ENCODE measurements at places on chromosomes 4 and X.

GRCh38 chr4:118905566-118905965 is 16.9 kb downstream of the SYNPO2 start:
- no peak for DNase-seq

DNA sequence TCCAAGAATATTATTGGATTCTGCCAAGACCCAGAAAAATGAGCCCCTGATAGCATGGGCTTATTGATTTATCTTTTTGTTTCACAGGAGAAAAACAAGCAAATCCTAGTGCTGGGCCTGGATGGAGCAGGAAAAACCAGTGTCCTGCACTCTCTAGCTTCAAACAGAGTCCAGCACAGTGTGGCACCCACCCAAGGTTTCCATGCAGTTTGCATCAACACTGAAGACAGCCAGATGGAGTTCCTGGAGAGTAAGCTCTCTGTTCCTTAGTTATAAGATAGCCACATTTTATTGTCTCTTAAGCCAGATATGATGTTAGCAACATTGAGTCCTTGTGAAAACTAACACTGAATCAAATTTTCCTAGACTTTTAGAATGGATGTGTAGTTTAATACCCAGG is 5.5 kb downstream of the ARL9 start:
- DNase-seq = no peak

- DNase-seq = no peak
Observed at GRCh38 chrX:70226687-70227086, 7.8 kb upstream of the AWAT1 start.

DNA sequence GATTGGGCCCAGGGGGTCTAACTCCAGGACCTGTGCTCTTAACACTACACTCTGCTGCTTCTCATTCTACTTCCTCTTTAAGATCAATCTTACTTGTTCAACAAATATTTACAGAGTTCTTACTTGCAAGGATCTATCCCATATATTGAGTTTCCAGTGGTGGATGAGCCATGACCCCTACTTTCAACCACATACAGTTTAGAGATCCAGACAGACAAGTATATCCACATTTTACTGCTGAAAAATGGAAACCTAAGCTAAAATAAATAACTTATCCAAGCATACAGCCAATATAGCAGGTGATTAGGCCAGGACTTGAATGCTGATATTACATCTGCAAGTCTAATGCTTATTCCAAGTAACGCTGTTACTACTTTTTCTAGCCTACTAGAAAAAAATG is 18.7 kb downstream of the TMEM150C start:
- no peak for DNase-seq

DNA sequence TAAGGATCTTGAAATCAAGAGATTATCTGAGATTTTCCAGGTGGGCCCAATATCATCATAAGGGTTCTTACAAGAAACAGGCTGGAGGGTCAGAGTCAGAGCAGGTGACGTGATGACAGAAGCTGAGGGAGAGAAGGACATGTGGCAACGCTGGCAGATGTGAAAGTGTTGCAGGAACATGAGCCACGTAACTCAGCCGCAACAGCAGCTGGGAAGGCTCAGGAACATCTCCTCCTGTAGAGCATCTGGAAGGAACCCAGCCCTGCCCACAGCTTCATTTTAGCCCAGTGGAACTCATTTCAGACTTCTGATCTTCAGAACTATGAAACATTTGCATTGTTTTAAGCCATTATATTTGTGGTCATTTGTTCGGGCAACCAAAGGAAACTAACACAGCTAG is 156.3 kb upstream of the VEGFC start:
- DNase-seq = no peak

GRCh38 chr4:6753103-6753560 is 29.4 kb upstream of the KIAA0232 start:
- no peak for DNase-seq

DNA sequence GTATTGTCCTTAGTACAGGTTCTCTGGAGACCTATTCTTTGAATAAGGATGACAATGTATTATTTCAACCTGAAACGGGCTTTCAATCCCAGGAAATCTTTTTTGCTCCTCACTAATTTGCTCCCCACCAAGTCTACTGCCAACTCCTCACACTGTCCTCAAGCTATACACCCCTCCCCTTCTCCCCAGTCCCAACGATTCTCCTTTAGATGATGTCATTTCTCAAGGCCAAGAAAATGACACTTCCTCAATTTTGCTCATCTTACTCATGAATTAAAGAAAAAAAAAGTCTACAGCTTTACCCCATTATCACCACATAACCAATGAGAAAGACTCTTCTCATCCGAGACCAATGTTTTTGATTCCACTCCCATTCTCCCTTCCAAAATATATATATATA is 20.6 kb downstream of the AP1S2 start:
- no peak for DNase-seq

DNA sequence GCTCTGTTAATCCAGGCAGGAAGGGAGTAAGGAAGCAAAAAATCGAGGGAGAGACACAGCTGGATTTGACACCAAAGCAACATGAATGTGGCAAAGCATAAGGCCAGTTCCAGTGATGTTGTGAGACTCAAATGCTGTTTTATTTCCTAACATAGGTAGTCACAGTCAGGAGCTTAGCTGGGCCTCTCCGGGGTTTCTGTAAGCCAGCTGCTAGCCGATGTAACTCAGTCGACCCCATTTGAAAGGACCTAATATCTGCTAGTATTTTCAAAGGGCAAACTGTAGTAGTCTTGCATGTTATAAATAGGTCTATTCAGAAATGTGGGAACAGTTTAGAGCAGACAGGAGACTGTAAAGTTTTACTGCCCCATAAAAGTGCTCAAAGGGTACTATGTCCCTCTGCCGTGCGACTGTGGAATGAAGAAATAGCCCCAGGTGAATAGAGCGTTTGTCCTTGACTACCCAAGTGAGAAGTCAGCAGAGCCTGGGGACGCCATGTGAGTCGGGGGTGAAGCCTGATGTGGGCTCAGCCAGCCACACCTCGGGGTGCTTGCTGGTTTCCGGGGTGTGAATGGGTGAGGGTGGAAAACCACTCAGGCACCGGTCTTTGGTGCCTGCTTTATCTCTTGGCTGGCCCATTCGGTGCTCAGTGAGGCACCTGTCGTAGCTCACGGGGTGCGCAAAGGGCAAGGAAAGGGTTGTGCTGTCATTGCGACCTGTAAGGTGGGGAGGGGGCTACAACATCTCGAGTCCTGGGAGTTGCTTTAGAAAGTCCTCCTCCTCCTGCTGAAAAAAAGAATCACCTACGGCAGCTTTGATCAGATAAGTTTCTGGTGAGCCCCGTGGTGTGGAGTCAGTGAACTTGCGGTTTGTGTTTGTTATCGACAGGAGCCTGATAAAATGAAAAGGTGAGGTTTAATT is 745 bp downstream of the TRIM2 start:
- no peak for DNase-seq

- no peak for DNase-seq
Observed at GRCh38 chr4:110635163-110635865, 12.4 kb upstream of the PITX2 start.

DNA sequence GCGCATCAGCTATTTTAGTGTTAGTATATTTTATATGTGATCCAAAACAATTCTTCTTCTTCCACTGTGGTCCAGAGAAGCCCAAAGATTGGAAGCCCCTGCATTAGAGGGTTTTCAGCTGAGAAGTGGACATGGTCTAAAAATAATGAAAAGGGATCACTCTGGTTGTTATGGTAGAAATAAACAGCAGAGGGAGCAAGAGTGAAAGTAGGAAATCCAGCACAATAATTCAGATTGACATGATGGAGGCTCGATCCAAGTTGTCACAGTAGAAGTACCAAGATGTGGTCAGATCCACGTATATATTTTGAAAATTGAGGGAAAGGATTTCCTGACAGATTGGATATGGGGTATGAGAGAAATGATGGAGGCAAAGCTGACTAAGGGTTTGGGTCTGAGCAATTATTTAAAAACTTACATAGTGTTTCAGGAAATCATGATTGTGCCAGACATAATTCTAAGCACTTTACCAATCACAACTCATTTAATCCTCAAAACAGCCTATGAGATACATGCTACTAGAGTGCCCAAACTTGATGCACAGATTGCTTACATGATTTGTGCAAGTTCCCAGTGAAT is 17.0 kb upstream of the TMEM144 start:
- DNase-seq = no peak

DNA sequence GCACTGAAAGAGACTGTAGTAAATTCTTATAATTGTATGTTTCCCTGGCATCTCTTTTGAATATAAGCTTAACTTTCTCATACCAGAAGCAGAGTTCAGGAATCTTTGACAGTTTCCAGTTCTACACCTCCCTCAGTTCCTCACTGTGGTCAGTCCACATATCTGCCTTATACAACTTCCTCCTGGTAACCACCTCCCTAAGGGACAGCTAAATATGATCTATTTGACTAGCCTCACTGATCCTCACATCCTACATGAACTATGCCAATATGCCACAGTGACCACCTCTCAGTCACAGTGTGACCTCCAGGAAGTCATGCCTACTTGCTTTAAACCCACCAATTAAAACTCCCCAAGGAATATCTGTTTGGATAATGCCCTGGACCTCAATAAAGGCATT is 51.6 kb upstream of the HDAC8 start:
- no peak for DNase-seq

DNA sequence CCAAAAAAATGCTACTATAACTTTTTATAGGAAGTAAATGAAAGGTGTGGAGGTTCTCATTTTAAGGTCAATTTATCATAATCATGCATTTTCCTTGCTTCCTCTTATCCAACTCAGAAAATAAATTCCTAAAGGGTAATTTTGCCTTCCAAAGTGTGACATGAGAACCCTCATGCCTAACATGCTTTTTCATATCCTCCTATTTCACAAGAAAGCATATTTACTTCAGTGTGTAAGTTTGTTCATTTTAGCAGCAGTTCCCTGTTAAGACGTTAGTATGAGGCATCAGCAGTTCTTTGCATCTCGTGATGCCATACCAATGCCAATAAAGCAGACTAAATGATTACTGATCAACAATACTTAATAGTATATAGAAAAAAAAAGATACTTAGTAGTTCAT is 18.4 kb downstream of the WDFY3 start:
- no peak for DNase-seq

DNA sequence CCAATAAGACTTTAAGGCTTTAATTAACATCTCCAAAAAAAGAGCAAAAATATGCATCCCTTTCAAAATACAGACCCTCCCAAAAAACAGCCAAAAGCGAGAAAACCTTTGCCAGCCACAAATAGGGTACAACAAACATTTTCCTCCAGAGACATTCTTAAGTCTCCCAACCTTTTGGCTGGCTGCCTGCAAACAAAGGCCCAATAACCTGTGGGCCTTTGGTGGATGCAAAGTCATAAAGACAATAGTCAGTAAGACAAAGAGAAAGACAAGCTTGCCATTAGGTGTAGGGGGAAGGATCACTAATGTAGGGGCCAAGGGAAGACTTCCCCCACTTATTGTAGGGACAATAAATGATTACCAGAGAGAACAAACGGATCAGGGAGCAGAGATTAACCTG is 215.5 kb upstream of the ZFP42 start:
- no peak for DNase-seq

GRCh38 chr4:76894537-76895255 is 3.2 kb downstream of the SOWAHB start:
- no peak for DNase-seq

DNA sequence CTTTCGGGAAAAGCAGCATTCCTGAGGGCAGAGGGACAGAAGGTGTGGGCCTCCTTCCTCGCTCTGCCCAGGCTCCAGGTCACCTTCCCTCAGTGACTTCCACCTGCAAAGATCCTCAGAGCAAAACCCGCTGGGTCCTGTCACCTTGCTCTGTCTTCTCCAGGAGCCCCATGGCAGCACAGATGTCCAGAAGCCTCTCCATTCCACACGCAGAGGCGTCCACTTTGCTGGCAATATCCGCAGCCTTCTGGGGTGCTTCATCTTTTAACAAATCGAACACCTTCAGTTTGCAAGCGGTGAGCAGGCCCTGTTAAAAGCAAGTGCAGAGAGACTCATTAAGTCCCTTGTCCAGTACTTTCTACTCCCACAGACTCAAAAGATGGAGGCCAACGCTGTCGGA is 27.3 kb downstream of the ASMTL start:
- no peak for DNase-seq

- DNase-seq = no peak
Observed at GRCh38 chrX:14027036-14027435, 2.7 kb downstream of the GEMIN8 start.

GRCh38 chrX:9882669-9883446 is 84.3 kb upstream of the CLDN34 start:
- DNase-seq = no peak

GRCh38 chr4:150510176-150510865 is 71.6 kb upstream of the MAB21L2 start:
- no peak for DNase-seq

- DNase-seq = no peak
Observed at GRCh38 chr4:123821861-123822260, 425.3 kb downstream of the SPRY1 start.

GRCh38 chrX:57353472-57354132 is 67.1 kb downstream of the FAAH2 start:
- DNase-seq = no peak

DNA sequence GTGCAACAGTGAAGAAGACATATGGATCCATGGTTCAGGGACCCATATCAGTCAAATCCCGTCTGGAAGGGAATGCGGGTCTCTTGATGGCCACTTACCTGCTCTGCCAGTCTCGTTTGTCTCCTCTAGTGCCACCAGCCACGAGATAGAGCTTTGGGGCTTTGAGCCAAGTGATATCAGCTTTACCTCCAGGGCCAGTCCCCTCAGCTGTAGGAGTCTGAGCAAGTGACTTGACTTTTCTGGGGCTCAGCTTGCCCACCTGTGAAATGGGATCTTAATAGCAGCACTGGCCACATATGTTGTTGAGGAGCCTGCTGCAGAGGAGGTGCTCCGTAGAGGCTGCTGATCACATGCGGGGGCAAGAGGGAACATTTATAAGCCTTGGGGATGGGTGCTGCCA is 1.2 kb downstream of the SLC2A9 start:
- DNase-seq = no peak

- no peak for DNase-seq
Observed at GRCh38 chrX:148417934-148418333, 82.5 kb upstream of the AFF2 start.

GRCh38 chr4:110198049-110198434 is 373 bp downstream of the ELOVL6 start:
- no peak for DNase-seq

- DNase-seq = no peak
Observed at GRCh38 chr4:136742333-136742732, 790.0 kb downstream of the PCDH18 start.

- no peak for DNase-seq
Observed at GRCh38 chr4:64272432-64272831, 136.8 kb downstream of the TECRL start.
